ENCODE measurements at places on chromosomes 1 and 21. TPM values are rescaled to one million over a fixed set of nuclear protein-coding genes. Genes with fewer than 3 reads are reported as not detected.

The AP4B1 gene
- 11.4 TPM for total RNA-seq

GRCh38 chr1:60581455-60582220 is 500.7 kb upstream of the NFIA start:
- H3K4me1 ChIP-seq: no peaks in the 10 kb centered on the region
- H3K27me3 ChIP-seq: no peaks in the 10 kb centered on the region
- H3K4me3 ChIP-seq: no peak overlapping the region
- DNase-seq: no peak
- no peak overlapping the region for H3K27ac ChIP-seq

DNA sequence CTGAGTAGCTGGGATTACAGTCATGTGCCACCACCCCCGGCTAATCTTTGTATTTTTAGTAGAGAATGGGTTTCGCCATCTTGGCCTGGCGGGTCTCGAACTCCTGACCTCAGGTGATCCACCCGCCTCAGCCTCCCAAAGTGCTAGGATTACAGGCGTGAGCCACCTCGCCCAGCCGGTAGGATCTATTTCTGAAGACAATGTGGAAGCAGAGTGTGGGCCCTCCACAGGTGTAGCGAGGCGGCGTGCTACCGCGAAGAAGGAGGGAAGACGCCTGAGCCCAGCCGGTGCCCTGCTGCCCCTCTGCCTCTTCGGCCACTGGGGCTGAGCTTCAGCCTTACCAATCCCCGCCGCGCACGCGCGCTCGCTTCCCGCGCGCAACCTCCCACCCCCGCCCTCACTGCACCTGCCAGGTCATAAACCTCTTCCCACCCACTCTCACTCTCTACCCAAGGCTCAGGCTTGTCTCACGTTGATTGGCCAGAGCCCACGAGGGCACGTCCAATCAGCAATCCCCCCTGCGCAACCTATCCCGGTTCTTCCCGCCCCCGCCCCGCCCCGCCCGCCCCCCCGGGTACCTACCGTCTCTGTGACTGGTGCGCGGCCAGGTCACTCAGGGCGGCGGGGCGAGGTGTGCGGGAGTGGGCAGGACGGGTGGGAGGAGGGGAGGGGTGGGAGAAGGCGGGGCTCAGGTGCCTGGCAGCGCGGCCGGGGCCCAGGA is 409 bp upstream of the HOOK1 start:
- H3K36me3 ChIP-seq: no peaks in the 10 kb centered on the region
- peak overlapping the region; percentile 63 for H3K4me3 ChIP-seq
- H3K27me3 ChIP-seq: no peaks in the 10 kb centered on the region

DNA sequence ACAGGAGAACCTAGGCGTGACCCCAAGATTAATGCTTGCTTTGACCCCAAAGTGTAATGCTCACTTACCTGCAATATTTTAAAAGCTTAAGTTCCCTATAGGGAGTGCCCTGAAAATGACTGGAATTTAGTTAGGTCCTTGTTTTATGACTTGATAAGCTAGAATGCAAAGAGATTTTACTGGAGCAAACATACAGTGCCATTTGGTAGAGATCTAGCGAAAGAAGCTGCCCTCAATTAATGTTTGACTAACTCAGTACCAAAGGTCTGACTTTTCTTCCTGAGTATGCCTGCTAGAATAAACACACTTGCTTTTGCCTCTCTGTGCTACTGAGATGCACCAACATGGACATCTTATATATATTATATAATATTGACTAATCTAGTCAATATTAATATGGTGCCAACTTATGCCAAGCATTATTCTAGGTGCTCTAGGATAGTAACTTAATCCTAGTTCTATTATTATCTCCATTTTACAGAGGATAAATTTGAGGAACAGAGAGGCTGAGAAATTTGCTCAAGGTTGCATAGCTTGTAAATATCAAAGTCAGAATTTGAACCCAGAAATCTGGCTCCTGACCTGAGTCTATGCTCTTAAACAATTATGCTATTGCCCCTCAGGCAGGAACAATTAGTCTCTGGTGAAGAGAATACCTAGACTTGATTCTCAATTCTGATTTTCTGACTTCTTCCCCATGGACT is 18.2 kb downstream of the S100A10 start:
- no peaks in the 10 kb centered on the region for H3K27me3 ChIP-seq
- peak overlapping the region; percentile 79 for H3K27ac ChIP-seq

The PRDM2 gene
- 17.4 TPM for total RNA-seq

GRCh38 chr1:169295425-169295824 is 72.2 kb downstream of the NME7 start:
- no peaks in the 10 kb centered on the region for H3K4me1 ChIP-seq
- DNase-seq: no peak
- no peak overlapping the region for H3K27ac ChIP-seq
- H3K27me3 ChIP-seq: no peaks in the 10 kb centered on the region

GRCh38 chr1:178529364-178530036 is 16.6 kb downstream of the TEX35 start:
- H3K36me3 ChIP-seq: no peaks in the 10 kb centered on the region
- peaks cover 11% of the 10 kb centered on the region for H3K4me1 ChIP-seq
- H3K27ac ChIP-seq: peak overlapping the region; percentile 55
- H3K27me3 ChIP-seq: no peaks in the 10 kb centered on the region
- no peak overlapping the region for H3K4me3 ChIP-seq
- DNase-seq: peak; percentile 56

- peaks cover 35% of the 10 kb centered on the region for H3K4me1 ChIP-seq
- peak overlapping the region; percentile 85 for H3K27ac ChIP-seq
- no peak overlapping the region for H3K4me3 ChIP-seq
- H3K27me3 ChIP-seq: no peaks in the 10 kb centered on the region
- DNase-seq: no peak
Observed at GRCh38 chr1:159005676-159006075, 4.0 kb upstream of the IFI16 start.

DNA sequence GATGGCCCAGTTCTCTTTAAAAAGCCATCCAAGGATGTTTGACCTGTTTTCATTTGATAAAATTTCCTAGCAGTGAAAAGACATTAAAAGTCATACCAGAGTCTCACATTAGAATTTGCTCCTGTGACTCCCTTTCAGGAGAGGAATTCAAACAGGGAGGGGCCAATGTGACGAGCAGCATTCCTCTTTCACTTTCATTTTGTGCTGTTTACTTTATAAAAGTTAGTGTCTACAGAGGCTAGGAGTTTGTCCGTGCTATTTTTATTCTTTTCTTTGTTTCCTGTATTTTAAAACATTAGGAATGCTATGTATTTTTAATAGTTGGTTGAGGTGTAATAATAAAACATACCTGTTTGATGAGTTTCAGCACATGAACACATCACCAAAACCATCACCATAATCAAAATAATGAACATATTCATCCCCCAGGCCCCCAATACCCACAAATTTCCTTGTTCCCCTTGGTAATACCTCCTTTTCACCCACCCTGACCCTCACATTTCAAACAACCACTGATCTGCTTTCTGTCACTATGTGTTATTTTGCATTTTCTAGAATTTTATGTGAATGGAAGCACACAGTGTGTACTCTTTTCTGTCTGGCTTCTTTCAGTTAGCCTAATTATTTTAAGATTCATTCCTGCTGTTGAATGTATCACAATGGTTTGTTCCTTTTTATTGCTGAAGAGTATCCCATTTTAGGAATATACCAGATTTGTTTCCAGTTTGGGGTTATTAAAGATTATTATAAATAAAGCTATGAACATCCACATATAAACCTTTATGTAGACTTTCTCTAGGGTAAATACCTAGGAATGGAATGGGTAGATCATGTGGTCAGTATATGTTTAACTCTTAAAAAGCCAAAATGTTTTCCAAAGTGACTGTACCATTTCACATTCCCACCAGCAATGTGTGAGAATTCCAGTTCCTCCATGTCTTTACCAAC is 129.5 kb downstream of the TENT5C start:
- peak; percentile 51 for DNase-seq
- H3K27me3 ChIP-seq: no peaks in the 10 kb centered on the region
- peak overlapping the region; percentile 14 for H3K27ac ChIP-seq
- peaks cover 8% of the 10 kb centered on the region for H3K4me1 ChIP-seq
- H3K4me3 ChIP-seq: no peak overlapping the region

DNA sequence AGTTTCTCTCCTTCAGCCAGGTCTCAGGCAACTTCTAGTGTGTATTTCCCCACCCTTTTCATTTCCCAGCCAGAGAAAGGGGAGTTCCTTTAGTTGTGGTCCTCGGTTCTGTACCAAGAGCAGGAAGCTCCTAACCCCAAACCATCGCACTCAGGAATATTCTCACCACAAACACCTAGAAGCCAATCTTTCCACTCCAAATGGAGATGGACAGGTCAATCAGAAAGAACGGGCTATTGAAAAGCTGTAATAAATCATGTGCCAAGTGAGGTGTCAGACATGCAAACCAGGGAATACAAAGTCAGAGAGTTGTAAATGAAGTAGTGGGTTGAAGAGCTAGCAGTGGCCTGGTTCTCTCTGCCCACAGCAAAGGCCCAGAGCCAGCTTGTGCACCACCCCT is 77.2 kb downstream of the KCNN3 start:
- no peak overlapping the region for H3K27ac ChIP-seq
- H3K4me1 ChIP-seq: no peaks in the 10 kb centered on the region
- no peaks in the 10 kb centered on the region for H3K36me3 ChIP-seq
- DNase-seq: no peak
- no peak overlapping the region for H3K4me3 ChIP-seq
- peaks cover 20% of the 10 kb centered on the region for H3K27me3 ChIP-seq

GRCh38 chr1:117928881-117929342 is 509 bp downstream of the GDAP2 start:
- peak overlapping the region; percentile 55 for H3K4me3 ChIP-seq
- H3K27ac ChIP-seq: peak overlapping the region; percentile 88
- H3K4me1 ChIP-seq: peaks cover 18% of the 10 kb centered on the region
- H3K27me3 ChIP-seq: no peaks in the 10 kb centered on the region

The COL8A2 gene
- total RNA-seq: 32.6 TPM
